ENCODE measurements at places on chromosomes 2 and 18.

DNA sequence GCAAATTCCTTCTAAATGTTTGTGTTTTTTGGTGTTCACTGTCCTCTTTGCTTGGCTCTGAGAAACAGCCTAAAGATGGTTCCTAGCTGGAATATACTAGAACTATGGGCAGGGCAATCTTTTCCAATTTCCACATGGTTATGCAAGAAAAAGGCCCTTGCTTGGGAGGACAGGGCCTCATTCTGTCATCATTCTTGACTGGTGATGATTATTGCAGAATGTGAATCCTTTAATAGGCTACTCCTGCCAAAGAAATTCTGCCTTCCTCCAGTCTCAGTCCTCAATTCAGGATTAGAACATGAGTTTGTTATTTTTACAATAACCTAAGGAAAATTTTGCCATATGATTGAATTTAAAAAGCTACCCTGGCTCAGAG, 218.7 kb downstream of the HNMT start:
- no peak for DNase-seq

DNA sequence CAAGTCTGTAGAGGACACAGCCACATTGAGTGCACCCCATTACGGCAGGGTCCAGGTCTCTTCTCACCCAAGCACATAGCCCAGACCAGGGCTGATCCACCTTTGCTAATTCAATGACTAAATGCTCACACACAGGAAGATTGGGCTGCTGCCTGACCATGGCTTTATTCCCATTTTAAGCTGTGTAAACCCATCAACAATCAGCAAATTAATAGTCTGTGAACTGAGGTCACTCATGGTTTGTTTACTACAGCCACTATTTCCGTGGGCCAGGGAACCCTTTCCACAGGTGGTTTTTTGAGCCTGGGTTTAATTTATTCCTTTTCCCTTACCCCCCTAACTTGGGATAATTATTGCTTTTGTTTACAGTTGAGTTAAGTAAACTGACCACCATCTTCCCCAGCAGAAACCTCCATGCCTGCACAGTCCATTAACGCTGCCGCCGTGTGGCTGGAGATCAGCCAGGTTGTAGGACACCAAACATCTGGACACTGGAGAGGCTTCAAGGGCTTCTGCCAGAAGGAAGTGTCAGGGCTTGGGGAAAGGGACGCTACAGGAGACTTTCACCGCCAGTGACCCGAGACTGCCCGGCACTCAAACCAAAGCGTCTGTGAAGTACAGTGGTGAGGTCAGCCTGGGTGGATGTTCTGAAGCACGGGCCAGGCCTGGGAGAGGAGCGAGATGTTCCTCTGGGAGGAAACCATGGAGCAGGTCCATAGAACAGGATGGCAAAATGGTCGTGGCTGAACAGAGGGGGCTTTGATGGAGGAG, 282.9 kb downstream of the DYSF start:
- no peak for DNase-seq

- no peak for DNase-seq
Observed at GRCh38 chr18:25517881-25518715, 166.1 kb upstream of the ZNF521 start.

DNA sequence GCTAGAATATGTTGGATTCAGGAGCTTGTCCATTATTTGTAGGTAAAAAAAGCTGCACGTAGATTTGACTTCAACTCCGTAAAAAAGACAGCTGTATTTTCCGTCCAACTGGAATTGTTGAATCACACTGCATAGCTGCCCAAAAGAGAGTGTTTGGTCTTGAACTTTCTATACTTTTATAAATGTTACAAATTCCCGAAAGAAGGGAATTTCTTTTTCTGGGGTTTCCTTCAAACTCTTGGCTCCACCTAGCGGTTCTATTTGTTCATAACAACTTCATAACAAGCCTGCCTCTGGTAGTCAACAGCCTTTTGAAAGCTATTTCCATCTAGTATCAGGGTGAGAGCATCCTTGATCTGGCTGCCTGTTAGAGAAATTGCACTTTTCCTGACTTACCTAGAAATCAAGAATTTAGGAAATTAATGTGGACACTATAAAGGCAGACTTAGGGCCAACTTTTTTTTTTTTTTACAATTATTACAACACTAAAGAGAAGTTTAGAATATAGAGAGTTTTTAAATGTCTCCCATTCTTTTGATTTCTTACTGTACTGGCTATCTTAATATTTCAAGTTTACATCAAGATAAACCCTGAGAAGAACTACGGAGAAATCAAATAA, 48.1 kb downstream of the TMEM185B start:
- DNase-seq: no peak

GRCh38 chr2:109087055-109087663, 41.8 kb upstream of the SH3RF3 start:
- no peak for DNase-seq

DNA sequence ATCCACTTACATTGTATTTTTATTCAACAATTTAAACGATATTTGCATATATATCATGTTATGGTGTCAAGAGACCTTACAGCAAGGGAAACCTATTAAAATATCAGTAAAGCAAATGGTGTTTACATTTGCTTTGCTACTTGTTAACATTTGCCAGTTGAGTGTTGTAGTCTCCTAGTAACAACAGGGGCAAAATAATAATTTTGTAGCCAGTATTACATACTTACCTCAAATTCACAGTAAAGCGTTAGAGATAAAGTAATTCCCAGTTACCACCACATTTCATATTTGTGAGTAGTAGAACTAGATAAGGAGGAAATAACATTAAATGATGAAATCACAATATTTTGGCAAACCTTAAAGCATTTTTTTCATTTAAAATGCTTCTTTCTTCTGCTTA, 71.3 kb downstream of the FASTKD2 start:
- no peak for DNase-seq

DNA sequence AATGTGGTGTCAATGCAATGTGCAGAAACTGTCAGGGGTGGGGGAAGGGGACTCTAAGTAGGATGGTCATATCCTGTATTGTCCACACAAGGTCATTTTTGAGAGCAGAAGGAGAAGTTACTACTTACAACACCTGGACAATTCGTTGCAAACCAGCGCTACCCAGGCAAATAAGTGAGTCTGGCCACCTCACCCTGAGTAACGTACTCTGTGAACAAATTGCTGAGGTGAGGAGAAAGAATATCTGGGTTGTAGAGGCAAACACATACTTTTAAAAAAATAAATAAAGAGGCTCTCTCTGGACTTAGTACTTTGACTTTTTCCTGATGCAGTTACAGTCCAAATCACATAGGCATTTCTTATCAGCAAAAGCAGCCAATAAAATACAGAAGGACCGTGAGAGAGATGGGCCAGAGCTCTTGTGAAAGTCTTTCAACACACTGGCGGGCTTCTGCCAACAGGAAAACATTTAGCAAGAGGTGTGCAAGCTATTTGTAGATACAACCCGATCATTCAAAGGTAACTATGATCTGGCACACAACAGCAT, 268.2 kb upstream of the ID2 start:
- no peak for DNase-seq

DNA sequence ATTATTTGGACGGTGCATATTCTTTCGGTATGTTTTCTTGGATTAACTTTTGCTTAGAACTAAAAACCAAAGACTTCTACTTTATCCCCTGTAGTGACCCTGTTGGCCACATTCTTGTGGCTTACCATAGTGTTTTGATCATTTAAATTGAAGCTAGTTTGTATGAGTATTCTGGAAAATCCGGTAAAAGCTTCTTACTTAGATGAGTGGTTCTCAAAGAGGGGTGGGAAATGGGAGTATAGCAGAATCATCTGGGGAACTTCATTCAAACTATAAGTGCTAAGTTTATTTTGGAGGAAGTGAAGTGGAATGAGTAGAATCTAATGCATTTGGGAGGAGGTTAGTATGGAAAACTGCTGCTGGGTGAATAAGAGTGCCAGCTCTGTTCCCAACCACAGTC, 3.8 kb downstream of the PPP1CB start:
- DNase-seq: no peak

DNA sequence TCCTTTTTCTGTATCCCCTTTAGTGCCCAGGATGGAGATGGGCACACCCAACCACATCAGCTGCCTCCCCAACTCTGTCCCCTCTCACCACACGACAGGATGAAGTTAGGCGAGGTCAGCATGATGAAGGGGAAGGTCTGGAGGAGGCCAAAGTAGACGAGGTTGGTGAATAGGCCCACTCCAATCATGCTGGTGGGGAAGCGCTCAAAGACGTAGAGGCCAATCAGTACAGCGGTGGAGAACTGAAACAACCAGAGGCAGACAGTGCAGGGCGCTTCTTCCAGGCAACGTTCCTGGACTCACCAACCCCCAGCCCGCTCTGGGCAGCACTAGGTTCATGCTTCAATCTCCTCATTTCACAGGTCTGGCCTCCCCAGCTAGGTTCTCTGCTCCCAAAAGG, 2.9 kb downstream of the TEX261 start:
- DNase-seq: no peak

DNA sequence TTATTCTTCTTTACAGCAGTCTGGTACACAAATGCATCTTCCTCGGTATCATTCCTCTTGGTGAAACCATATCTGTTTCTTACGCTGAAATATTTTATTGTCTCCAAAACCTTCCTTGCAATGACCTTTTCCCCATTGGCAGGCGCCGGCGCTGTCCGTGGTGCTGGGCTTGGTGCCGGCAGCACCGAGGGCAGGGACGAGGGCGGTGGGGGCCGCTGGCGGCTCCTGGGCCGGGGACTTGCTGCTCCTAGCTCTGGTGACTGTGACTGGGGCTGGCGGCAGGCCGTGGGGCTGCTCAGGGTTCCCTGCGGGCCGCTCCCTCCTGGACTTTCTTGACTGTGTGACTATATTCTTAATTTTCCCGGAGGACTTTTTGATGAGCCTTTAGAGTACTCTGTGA, 72.5 kb downstream of the GPR39 start:
- DNase-seq: no peak

DNA sequence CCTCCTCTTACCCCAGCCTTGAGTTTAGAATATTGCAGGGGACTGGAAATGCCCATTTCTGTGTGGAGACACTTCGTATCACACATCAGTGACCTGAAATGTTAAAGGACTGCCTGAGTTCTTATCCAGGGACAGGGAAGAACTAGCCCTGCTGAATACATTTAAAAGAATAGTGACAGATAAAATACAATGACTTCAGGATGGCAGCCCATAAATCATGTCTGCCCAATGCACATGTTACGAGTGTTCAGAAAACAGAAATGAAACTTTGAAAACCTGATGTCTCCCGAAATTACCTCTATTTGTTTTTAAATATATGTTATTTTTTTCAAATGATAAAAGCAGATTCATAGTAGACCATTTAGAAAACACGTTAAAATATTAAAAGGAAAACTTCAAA, 22.3 kb upstream of the RAB12 start:
- no peak for DNase-seq

- no peak for DNase-seq
Observed at GRCh38 chr2:9107168-9108025, 99.2 kb upstream of the ASAP2 start.

DNA sequence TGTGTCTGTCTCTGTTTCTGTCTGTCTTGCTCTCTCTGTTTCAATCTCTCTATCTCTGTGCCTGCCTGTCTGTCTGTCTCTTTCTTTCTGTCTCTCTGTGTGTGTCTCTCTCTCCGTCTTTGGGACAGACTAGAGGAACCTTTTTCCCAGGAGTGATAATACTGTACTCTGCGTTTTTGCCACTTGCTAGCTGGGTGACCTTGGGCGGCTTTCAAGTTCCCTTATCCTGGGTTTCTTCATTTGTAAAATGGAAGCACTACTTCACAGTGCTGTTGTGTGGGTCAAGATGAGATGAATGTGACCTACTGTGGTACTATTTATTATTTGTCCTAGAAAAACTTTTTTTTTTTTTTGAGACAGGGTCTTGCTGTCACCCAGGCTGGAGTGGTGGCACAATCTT, 42.4 kb downstream of the HPCAL1 start:
- DNase-seq: no peak

- DNase-seq: no peak
Observed at GRCh38 chr2:113973810-113974209, 83.9 kb downstream of the ACTR3 start.

DNA sequence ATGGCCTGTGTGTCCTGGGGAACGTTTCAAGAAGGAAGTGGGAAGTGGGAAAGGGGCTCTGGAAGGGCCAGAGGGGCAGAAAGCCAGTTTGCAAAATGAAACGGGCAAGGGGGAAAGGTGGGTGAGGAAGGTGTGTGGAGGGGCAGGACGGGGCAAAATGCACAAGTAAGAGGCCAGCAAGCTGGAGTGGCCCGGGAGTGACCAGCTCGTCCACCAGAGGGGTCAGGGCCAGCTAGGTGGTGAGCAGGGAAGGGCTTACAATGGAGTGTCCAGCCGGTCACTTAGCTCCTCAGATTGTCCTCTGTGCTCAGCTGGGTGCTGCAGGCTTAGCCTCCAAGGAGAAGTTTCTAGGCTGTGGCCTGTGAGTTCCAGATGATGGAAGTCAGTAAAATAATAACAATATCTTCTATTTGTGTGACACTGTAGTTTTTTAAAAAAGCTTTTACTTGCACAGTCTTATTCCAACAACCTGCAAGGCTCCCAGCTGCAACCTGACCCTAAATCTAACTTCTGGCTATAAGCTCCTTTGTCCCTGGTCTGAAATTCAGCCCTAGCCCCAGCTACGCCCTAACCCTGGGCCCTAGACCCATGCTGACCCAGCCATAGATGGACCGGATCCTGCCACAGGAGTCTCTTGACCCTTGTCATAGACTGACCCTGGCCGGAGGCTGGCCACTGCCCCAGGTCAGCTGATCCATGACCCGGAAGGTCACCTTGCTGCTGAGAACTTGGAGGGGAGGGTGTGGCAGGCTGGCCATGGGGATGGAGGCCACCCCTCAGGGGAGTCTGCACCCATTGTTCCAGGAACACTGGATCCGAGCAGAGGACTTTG, 29.2 kb downstream of the MYO7B start:
- no peak for DNase-seq

DNA sequence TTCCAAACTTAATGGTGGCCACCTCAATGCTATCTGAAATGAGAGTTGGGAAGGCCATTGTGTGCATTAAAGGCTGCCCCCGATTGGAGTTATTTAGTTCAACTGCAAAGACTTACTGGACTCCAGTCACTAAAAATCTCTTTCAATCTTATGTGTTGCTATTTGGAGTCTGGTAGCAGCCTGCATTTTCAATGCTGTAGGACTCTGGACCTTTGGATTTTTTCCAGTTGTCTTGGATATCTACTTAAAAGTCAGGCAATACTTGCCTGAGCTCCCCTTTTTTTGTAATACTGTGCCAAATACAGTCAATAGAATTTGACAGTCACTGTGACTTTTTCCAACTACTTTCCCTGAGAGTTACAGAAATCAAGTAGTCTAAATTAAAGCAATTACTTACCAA, 281.9 kb downstream of the TRIB2 start:
- no peak for DNase-seq

DNA sequence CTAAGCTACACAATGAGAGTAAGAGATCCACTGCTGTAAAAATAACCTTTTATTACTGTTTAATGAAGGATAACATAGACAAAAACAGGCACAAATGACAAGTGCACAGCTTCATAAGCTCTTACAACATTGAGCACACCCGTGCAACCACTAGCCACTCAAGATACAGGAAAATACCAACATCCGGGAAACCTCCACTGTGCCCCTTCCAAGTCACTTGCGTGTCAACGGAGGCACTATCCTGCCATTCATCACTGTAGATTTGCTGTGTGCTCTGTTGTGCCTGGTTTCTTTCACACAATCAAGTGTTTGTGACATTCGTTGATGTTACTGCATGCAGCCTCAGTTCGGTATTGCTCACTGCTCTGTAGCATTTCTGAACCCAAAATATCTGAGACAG, 292.9 kb upstream of the MYT1L start:
- DNase-seq: no peak
